ENCODE measurements at places on chromosomes 16 and 17. TPM values are rescaled to one million over a fixed set of nuclear protein-coding genes. Genes with fewer than 3 reads are reported as not detected.
A peak's percentile ranks its signal among the peaks of the same experiment; 100 is the strongest.

The C16orf92 gene
- total RNA-seq, result not detected

The LAT gene
- total RNA-seq, result 3.0 TPM

DNA sequence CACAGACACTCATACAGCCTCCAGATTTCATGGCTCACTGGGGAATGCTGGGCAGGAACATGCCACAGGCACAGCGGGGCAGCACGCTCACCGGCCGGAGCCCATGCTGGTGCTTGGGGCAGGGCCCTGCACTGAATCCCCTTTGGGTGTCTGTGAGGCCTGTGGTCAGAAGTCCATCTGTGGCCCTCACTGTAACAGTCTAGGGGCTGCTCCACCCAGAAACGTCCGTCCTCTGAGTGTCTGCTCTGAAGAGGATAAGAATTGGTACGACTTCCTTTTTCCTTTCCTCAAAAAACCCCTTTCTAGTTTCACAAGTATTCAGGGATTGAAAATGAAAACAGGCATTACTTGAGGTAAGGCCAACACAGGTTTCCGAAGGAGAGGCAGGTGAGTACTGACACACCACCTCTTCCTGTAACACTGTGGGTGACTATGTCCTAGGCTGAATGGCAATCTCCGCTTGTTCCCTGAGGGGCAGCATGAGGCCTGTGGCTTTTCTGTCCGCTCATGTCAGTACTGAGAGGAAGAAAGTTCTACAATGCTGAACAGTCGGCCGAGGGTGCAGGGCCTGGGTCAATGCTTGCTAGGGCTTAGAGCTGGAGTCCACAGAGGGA, 42.5 kb downstream of the TMEM11 start:
- DNase-seq, result peak; percentile 38

The ASGR1 gene
- 32.6 TPM for total RNA-seq

DNA sequence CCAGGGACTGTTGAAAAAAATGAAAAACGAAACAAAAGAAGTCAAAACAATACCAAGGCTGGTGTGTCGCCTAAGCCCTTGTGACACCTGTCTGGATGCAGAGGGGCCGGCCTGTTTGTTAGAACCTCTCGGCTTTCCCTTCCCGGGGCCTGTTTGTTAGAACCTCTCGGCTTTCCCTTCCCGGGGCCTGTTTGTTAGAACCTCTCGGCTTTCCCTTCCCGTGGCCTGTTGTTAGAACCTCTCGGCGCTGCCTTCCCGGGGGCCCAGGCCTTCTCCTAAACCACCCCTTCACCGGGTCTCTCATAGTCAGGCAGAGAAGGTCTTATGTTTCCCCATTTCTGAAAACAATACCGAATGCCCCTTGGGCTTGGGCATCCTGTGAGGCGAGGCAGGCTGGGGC, 180.0 kb downstream of the BANP start:
- DNase-seq, result no peak

GRCh38 chr16:2751577-2752034, 832 bp upstream of the SRRM2 start:
- peak; percentile 93 for DNase-seq

- no peak for DNase-seq
These were observed 51.8 kb downstream of the SF3B3 start for GRCh38 chr16:70575376-70575775.

The CDH3 gene
- total RNA-seq, result 79.6 TPM

DNA sequence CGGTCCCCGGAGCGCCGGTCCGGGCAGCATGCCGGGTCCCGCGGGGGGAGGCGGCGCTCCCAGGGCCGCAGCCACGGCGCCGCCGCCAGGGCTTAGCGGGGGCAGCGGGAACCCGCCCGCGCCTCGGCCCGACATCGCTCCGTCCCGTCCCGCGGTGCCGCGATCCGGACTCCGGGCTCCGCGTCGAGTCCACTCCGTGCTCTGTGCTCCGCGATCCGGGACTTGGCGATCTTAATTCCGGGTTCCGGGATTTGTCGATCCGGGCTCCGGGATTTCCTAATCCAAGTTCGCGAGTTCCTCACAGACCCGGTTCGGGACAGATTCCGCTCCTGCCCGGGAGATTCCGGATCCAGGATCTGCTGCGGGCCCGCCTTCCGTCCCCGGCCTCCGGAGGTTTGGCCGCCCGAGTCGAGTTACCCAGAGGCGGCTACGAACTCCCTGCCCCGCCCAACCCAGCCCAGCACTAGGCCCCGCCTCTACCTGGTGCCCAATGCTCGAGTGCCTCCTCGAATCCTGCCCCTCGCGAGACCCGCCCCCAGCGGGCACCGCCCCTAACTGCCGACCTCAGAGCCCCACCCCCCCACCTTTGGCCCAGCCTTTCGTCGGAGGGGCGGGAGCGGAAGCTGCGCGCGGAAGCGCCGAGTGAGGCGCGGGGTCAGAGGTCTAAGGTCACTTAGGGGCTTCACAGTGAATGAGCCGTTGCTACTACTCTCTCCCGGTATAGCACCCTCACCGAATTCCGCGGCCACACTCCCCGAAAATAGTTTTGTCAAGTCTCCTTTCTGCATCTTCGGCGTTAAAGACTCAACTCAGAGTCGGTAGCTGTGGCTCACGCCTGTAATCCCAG, at the start of gene SMARCD2:
Gene SMARCD2 (minus strand): TSS at position 146 of the 847 bp plus-strand sequence. CDS start 11 bp downstream, at position 135.
- peak; percentile 100 for DNase-seq

The CHST6 gene
- 13.5 TPM for total RNA-seq

The SEC14L5 gene
- total RNA-seq, result 0.09 TPM

DNA sequence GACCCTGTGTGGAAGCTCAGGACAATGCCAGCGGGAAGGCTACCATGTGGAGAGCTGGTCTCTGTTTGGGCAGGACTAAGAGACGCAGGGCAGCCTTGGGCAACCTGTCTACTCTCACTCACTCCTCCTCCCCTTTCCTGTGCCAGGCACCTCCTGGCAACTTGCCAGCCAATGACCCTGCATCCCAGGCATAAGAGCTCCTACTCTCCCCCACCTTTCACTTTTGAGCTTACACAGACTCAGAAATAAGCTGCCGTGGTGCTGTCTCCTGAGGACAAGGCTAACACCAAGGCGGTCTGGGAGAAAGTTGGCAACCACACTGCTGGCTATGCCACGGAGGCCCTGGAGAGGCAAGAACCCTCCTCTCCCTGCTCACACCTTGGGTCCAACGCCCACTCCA, 2.6 kb downstream of the HBM start:
- no peak for DNase-seq

The MT3 gene
- total RNA-seq, result not detected

DNA sequence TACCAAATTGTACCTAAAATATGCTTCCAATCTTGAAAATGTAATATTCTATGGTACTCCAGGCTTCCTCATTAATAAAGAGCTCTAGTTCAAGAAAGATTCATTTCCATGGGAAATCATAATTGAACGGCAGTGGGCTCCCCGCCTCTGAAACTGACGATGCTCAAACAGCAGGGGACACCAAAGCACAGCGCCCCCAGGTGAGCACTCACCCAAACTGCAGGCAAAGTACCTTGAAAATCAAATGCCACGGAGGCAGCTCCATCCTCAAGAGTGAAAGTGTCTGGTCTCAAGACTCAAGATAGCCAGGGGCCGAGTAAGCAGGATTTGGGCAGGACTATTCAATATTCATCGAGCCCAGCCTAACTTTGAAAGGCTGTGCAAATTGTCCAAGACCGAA, 217.4 kb upstream of the TNRC6C start:
- DNase-seq, result peak; percentile 87

The KIFC3 gene
- total RNA-seq, result 36.6 TPM

The C1QL1 gene
- total RNA-seq, result 2.8 TPM

DNA sequence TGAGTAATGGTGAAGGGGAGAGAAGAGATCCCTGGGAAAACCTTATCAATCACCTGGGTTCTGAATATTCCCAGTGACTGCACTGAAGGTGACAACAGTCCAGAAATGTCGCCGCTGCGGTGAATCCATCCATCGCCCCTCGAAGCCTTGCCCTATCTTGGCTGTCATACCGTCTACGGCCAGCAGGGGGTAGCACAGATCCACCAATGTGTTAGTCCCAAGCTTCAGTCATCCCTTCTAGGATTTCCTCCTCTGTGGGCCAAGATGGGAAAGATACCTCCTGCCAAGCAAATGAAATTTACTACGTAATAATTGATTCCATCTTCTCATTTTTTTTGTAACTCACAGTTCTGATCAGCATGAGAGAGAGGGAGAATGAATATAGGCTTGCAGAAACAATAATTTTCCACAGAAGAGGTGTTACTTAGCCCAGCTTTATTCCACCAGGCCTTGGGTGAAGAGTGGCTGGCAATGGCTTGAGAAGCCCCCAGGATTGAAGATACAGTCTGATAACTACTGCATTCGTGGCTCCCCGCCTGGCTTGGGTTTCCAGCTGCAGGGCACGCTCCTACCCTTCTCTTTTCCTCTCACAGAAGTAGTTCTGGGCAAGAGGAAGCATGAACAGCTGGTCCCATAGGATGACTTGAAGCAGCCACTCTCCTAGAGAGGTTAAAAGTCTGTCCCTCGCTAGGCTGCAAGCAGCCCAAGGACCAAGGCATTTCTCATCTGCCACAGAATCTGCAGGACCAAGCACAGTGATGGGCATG, 2.6 kb upstream of the FMNL1 start:
- DNase-seq, result peak; percentile 98

The TLK2 gene
- total RNA-seq, result 76.2 TPM

- peak; percentile 98 for DNase-seq
These were observed 3.4 kb upstream of the HEXD start for GRCh38 chr17:82414548-82415281.

- no peak for DNase-seq
These were observed 29.3 kb downstream of the MAF start for GRCh38 chr16:79571065-79571902.

DNA sequence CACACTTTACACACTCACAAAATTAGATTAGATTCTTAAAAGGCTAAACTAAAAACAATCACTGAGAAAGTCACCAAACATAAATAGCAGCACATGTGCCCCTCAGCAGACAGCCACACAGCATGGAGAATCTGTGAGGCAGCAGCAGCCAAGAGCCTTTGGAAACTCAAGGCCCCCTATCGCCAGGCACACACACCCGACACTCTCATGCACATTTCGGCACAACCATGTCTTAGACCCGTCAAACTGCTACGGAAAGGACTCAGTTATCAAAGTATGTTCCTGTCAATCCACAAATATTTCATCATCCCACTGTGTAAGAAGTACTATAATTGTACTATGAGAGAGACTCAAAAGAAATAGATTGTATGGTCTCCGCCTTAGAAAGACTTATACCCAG, 20.9 kb downstream of the UBE2O start:
- DNase-seq, result peak; percentile 60

DNA sequence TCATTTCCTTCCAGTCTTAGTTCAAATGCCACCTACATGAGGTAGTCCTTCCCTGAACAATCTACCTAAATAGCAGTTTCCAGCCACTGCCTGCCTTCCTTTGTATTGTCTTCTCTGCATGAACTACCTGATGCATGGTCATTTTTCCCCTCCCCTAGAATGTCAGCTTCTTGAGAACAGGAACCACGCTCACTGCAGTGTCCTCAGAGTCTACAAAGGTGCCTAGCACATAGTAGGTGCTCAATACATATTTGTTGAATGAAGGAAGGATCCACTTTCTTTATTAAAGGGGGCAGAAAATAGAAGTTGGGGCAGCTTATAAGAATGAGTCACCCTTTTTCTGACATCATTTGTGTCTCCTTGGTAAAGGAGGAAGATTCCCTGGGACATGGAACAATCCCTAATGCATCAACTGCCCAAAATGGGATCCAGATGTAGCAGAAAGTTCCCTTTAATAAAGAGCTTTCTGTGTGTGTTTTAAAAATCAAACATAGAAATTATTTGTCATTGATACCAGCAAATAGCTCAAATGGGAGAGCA, 4.4 kb upstream of the CYLD start:
- DNase-seq, result no peak

DNA sequence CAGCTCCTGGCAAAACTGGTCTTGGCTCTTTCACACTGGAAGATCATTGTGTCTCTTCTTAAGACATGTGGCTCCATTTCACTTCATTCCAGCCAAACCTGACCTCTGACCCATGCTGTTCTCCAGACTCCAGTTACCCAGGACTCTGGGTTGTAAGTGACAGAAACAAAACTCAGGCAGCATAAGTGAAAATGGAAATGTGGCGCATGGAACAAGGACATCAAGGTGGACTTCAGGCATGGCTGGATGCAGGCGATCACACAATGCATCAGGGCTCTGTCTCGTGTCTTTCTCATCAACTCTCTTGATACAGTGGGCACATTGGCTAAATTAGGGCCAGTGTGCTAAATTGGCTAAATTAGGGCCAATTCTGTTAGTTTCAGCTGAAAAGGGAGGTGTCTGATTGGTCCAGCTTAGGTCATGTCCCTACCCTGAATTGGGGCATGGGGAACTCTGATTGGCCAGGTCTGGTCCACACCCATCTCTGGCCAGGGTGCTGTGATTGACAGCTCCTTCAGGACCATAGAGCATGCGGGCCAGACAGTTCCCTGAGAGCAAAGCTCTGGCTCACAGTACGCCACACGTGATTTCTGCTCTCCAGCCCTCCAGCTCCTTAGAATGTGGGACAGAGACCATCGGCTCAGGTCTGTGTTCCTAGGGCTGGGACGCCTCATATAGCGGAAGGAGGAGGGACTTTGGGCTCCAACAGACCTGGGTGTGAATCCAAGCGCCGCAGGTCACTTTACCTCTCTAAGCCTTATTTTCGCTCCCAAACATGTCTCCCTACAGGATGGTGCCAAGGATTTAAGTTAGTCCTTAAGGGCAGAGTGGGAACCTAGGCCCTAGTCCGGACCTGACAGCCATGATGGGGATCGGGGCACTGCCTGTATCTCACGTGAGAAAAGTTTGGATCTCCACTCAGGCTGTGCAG, 17.5 kb downstream of the SOCS1 start:
- peak; percentile 69 for DNase-seq

- no peak for DNase-seq
These were observed 24.1 kb upstream of the BCAS3 start for GRCh38 chr17:60653569-60653968.

- DNase-seq, result peak; percentile 23
These were observed 359.1 kb downstream of the SEC14L1 start for GRCh38 chr17:77499699-77500435.

DNA sequence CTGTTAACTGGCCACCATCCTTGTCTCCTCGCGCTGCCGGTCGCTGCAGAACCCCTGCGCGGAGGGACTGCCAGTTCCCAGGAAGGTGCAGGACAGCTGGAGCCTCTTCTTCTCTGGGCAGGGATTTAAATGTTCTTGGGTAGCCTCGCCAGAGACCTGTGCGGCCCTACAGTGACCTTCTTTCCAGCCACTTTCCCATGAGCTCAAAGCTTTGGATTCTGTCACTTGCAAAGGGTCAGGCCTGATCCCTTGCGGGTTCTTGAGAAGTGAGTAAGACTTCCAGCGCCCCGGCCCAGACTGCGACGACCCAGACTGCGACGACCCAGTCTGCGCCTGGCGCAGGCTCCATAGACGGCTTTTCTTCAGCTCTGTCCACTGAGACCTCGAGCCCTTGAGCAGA, 1.4 kb upstream of the SLFN5 start:
- DNase-seq, result peak; percentile 64

DNA sequence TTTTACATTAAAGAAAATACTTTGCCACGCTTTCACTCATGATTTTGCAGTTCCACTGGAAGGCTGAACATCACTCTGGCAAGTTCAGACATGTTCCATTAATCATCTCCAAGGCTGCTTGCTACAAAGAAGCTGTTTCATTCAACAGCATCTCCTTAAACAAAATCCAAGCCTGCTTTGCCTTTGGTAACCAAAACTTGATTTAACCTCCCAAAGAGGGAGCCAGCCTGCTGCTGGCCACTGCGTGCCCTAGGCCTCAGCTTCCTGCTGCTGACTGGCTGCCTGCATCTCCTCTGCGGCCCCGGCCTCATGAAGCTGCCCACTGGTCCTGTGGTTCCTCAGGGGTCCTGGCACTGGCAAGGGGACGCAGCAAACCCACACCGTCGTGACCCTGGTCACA, 31.8 kb downstream of the ANKRD11 start:
- no peak for DNase-seq

Measured in endodermal cell (in vitro differentiated cells).